ENCODE measurements at places on chromosomes 2 and 18.

DNA sequence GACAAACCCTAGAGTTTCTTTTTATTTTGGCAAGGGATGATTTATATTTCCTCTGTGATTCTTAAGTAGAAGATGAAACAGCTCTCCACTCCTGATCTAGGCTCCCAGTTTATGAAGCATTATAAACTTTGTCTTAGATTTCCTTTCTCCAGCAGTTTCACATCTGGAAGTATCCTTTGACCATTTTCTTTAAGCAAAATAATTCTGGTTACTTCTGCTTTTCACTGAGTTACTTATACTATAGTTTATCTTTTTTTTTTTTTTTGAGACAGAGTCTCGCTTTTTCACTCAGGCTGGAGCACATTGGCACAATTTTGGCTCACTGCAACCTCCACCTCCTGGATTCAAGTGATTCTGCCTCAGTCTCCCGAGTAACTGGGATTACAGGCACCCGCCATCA is 45.5 kb downstream of the KCMF1 start:
- no peak for DNase-seq

GRCh38 chr2:26195040-26195984 is 22.4 kb downstream of the GAREM2 start:
- DNase-seq: no peak

- no peak for DNase-seq
Measured at GRCh38 chr2:97931118-97931857, 64.5 kb downstream of the TMEM131 start.

- DNase-seq: no peak
Measured at GRCh38 chr2:190103144-190103543, 40.6 kb upstream of the MSTN start.

- no peak for DNase-seq
Measured at GRCh38 chr2:105636109-105636740, 108.5 kb upstream of the NCK2 start.

DNA sequence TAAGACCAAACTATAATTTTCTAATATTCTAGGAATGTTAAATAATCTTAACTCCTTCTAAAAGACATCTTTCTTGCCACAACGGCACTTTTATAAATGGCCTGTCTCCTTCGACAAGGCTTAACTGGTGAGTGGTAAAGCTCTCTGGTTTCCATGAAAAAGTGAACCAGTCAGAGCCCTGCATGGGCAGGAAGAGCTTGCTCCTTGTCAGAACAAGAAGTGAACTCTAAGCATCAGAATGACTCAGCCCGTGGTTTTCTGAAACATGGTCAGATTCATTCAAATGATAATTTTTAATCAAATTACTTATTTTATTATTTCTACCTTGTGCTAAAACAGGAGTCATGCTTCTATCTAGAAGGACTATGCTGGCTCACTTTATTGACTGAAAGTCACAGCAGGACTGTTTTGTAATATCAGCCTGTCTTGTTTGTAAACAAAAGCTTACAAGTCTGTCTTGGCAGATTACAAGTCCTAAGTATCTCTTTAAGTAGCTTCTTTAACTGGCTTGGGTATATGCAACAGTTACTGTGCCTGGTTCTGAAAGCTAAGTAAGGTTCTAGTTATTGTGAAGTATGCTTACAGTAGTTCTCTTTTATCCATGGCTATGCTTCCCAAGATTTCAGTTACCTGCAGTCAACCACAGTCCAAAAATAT is 245.4 kb downstream of the NAPG start:
- no peak for DNase-seq

GRCh38 chr2:238970553-238971081 is 122.7 kb downstream of the TWIST2 start:
- DNase-seq: peak; percentile 39

DNA sequence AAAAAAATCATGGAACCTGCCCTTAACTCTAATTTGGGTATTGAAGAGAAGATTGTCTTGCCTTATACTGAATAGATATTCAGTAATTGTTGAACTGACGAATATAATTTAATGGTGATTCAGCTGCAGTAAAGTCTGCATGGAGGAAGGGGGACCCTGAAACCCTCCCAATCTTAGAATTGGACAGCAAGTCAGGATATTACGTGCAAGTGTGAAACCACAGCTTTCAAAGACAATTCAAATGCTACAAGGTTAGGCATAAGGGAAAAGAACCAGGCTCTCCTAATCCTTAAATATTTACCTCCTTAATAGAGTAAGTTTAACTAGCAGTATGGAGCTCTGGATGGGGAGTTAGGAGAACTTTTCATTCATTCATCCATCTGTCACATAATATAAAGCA is 226.9 kb upstream of the TNP1 start:
- DNase-seq: no peak

DNA sequence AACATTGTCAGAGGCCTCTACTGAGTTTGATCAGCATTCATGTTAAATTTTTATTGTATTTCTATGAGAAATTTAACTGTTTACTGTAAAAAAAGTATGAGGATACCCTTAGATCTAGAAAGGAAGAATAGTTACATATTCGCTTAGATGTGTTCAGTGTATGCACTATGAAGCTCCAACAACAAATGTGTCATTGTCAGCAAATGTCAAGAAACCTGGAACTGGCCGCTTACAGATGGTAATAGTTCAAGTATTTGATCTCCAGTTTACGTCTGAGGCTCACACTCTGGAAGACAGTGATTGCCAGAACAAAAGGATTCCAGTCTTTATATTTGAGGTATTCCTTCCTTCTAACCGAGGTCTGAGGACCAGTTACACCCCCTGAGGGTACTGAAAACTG is 921.2 kb upstream of the LRRTM1 start:
- DNase-seq: no peak

DNA sequence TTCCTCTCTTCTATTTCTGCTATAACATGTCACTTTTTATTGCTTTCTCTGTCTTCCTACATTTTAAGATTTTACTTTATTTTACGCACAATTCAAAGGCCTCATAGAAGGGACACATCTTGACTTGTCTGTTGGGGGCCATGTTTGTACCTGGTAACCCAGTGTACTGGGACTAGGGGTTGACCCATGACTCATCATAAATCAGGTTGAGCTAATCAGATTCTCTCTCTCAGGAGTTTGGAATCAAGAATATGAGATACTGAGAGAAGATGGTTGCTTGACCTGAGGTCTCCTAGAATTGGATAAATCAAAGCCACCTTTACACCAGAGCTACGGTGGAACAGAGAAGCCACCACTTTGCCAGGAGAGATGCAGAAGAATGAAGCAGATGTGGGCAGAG is 153.0 kb downstream of the UXS1 start:
- no peak for DNase-seq

DNA sequence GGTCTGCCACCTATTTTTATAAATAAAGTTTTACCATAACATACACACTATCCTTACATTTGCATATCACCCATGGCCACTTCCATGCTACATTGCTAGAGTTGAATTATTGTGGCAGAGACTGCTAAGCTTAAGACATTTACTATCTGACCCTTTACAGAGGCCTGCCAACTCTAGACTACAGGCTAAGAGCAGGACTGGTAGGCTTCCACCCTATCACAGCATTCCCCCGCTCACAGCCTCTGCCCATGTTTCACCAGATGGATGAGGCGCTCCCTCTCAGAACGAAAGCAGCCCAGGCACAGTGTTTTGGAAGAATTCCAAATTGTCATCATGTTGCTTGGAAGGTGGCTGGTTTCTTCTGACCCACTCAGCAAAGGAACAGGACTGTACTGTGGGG is 91.7 kb upstream of the SLC35G4 start:
- DNase-seq: no peak

- no peak for DNase-seq
Measured at GRCh38 chr2:98487806-98488189, 43.1 kb downstream of the INPP4A start.

- DNase-seq: no peak
Measured at GRCh38 chr2:167925758-167926157, 321.6 kb downstream of the STK39 start.

DNA sequence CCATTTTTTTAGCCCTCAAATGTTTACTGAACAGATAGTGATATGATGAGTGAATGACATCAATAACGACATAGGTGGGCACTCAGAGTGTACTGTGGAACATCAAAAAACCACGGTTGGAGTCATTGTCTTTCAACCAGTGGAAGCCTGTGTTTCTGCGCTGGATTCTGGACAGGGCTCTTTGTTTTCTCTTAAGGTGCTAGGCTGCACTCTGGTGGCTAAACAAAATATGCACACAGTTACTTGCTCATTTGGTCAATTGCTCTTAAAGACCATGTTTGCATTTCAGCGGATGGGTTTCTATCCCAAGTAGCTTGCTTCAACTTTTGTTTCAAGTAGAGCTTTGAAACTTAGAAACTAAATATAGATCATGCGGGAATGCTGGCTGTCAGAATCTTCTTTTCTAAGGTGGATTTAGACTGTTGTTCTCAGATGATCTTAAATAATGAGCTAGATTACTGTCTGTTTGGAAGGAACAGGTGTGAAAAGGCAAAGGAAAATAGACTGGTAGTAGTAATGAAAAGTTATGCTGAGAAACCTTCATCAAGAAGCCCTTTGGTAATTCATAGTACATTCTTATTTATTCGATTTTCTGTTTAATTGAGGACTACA is 48.5 kb upstream of the LYPD6B start:
- peak; percentile 5 for DNase-seq

DNA sequence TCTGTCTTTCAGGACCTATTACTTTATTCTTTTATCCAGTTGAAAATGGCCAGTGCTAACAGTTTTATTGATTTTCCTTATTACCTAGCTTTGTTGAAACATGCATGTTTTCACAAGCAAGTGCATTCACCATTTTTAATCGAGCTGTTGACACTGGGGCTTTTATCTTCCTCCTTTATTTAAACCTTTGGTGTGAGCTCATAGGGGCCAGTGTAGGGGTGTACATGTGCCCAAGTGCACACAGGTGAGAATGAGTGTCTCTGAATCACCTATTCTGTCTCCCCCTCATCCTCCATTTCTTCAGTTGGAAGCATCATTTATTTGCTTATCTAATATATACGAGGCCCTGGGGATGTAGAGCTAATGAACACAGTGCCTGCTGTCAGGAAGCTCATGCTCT is 199.1 kb downstream of the PRKCE start:
- no peak for DNase-seq

GRCh38 chr2:102770506-102770905 is 8.7 kb downstream of the TMEM182 start:
- no peak for DNase-seq

GRCh38 chr2:71130905-71131244 is 441 bp downstream of the MPHOSPH10 start:
- no peak for DNase-seq

DNA sequence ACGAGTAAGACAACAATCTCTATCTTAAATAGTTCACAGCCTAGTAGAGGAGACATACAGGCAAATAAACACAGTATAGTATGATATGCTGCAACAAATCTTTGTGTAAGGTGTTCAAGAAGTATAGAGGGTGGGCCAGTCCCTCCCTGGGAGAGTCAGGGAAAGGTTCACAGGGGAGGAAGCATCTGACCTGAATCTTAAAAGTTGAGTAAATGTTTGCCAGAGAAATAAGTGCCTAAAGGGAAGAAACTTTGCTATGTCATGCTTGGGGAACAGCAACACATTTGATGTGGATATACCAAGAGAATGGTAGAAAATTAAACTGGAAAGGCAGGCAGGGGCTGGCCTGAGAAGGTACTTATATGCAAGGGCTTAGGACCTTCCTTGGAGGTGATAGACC is 125.7 kb upstream of the CYP26B1 start:
- DNase-seq: no peak

- DNase-seq: no peak
Measured at GRCh38 chr2:51368250-51368649, 336.3 kb upstream of the NRXN1 start.

DNA sequence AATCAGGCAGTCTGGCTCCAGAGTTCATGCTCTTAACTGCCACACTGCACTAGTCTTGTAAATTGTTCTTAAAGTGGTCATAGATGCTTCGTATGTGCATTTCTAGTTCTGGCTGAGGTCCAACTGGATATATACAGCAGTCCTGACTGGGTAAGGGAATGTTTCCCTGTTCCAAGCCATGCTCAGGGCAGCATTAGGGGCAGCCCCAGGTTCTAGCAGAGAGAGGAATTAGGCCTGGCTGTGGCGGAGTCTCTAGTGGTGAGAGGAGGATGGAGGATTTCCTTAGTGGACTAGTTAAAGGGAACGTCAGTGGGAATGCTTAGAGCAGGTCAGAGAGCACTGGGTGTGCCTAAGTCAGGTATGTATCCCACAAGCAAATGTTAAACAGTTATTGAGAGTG is 28.0 kb downstream of the UBE2E3 start:
- DNase-seq: no peak

GRCh38 chr2:29628108-29628745 is 293.2 kb downstream of the ALK start:
- no peak for DNase-seq

DNA sequence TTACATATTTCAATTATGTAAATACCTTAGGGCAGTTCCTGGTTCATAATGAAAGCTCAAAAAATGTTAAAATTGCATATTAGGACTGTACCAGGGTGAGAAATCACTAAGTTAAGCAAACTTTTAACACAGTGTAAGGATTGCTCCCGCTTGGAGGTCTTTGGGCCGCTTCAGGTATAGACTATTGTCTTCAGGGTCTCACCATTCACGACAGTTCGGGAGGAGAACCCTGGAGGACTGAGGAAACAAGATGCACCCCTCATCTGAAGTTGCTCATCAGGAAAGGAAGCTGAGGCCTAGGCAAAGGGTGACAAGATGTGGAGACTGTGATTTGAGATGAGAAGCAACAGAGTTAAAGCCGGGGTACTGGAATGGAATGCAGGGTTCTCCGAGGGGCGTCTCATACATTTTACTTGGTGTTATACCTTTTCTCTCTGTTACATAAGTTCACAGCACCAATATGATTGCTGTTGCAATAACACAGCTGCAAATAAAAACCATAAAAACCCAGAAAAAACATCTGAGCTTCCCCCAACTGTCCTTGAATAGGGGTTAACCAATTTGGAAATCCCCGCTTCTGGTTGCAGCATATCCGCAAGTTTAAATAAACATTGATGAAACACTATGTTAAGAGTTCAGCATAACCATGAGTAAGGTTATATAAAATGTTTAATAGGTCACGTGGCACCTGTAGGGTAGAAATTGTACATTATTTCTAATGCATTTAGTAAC is 40.1 kb downstream of the FBXO48 start:
- DNase-seq: no peak

- DNase-seq: no peak
Measured at GRCh38 chr18:48193521-48194492, 215.4 kb downstream of the ZBTB7C start.

- no peak for DNase-seq
Measured at GRCh38 chr2:173580956-173581355, 226.3 kb downstream of the CDCA7 start.

GRCh38 chr18:8610459-8610851 is 1.2 kb downstream of the RAB12 start:
- DNase-seq: no peak

- no peak for DNase-seq
Measured at GRCh38 chr2:168536925-168537466, 80.9 kb downstream of the CERS6 start.

GRCh38 chr2:47208852-47209606 is 53.9 kb upstream of the STPG4 start:
- DNase-seq: no peak

GRCh38 chr2:121699421-121700333 is 37.0 kb downstream of the NIFK start:
- DNase-seq: peak; percentile 79

GRCh38 chr2:64289737-64290136 is 145.5 kb upstream of the PELI1 start:
- DNase-seq: no peak

- no peak for DNase-seq
Measured at GRCh38 chr2:100071335-100072043, 70.9 kb downstream of the AFF3 start.

GRCh38 chr2:218282173-218282991 is 9.9 kb downstream of the TMBIM1 start:
- DNase-seq: no peak
